Activated naive CD8-positive, alpha-beta T cell treated with anti-CD3 and anti-CD28 coated beads for 36 hours (primary cell): ENCODE measurements at places on chromosomes 6 and 20. TPM values are rescaled to one million over a fixed set of nuclear protein-coding genes. Genes with fewer than 3 reads are reported as not detected.

Gene RAD21L1
- not detected for total RNA-seq

GRCh38 chr6:127879685-127880084 is 21.2 kb downstream of the THEMIS start:
- peak; percentile 81 for DNase-seq

GRCh38 chr6:52834481-52834880 is 6.1 kb downstream of the GSTA5 start:
- DNase-seq, result no peak

DNA sequence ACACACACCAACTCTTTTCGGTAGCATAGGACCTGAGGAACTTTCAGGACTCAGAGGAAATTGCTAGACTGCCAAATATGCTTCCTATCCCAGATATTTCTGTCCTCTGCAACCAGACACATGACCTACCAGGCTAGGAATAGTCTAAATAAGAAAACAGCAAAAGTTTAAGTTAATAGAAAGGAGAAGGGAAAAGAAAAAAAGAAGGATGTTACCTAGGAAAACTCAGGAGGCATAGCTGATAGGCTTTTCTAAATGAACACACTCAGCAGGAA is 74.6 kb downstream of the MAP3K5 start:
- DNase-seq, result no peak

DNA sequence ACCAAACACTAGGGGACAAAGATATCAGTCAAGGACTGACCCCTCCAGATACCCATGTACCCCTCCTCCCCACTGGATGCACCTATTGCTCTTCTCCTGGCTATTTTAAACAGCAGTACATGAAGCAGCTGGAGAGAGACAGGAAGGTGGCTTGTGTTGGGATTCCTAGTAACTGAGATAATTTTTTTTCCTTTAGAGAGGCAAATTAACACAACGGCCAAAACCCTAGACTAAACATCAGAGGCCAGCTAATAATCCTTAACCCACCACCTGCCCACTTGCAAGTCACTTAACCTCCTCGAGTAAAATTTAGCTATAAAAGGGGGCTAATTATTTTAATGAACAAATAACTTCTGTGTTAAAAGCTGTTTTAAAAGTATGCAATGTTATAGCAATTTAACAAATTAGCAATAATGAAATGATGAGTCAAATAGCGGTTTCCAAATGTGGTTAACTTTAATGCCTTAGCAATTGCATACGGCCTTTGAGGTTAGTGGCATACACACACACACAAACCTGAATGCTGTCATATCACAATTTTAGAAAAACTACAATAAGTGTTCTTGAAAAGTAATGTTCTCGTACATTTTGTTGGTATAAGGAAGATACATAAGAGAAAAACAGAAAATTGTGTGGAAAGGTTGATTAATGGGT is 151.7 kb downstream of the FRK start:
- DNase-seq, result no peak

DNA sequence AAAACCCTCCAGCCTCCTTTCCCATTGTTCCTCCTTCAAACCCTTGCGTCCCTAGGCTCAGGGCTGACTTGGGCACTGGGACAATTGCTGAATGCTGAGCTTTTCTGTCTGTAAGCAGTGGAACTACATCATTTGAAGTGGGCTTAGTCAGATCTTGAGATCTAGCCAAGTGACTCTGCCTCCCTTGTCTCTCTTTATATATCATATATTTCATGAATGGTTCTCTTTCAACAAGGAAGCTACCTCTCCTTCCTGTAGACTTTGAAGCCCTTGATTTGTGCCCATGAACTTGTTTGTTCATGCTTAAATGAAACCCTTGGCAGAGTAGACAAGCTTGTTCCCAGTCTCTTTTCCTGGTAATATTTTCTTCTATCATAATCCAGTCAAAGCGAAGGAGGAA is 60.0 kb upstream of the KIF13A start:
- no peak for DNase-seq

DNA sequence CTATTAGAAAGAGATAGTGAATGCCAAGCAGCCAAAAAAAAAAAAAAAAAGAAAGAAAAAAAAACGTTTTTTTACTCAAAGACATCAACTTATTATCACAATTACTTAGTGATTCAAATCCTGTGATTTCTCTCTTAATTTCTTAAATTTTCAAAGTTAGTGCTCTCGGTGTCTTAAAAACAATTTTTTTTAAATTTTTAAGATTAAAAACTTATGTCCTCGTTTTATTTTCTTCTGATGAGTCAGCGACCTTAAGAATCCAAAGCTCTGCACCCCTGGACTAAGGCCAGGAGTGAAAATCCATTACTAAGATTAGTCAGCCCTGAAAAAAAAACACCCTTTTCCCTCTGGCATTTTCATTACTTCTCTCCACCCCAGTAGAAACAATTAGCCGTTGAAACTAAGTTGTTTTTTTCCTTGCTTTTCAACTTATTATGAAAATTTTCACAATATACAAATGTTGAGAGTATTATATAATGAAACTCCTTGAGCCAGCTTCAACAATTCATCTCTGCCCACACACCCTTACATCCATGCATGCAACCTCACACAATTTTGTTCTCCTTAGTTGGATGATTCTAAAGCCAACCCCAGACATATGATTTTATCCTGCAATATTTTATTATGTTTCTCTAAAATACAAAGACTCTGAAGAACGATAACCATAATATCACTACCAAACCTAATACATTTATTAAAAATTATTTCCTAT is 85.6 kb upstream of the CARMIL1 start:
- DNase-seq, result no peak

Gene POPDC3
- total RNA-seq, result not detected

Gene FRK
- total RNA-seq, result 0.06 TPM

Gene GPR63
- 0.85 TPM for total RNA-seq

GRCh38 chr20:33687370-33687915 is 1.3 kb upstream of the E2F1 start:
- no peak for DNase-seq

Gene ZKSCAN4
- 5.0 TPM for total RNA-seq

DNA sequence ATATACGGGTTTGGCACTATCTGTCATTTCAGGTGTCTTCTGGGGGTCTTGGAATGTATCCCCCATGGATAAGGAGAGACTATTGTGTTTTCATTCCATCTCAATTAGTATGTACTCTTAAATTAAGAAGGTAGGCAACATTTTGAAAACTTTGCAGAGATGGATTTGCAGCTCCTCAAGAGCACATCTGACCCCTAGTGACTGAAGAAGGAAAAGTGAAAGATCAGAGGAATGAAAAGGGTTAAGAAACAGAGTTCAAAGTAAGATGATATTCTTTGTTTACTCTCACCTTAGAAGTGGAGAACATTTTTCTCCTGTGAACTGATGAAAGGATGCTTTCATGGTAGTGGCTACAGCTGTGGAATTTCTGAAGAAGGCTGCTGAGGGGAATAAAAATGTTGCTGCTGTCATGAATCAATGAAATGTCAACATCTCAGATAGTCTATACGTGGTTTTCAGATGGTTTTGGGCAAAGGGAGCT is 41.5 kb downstream of the SH3BGRL2 start:
- no peak for DNase-seq

DNA sequence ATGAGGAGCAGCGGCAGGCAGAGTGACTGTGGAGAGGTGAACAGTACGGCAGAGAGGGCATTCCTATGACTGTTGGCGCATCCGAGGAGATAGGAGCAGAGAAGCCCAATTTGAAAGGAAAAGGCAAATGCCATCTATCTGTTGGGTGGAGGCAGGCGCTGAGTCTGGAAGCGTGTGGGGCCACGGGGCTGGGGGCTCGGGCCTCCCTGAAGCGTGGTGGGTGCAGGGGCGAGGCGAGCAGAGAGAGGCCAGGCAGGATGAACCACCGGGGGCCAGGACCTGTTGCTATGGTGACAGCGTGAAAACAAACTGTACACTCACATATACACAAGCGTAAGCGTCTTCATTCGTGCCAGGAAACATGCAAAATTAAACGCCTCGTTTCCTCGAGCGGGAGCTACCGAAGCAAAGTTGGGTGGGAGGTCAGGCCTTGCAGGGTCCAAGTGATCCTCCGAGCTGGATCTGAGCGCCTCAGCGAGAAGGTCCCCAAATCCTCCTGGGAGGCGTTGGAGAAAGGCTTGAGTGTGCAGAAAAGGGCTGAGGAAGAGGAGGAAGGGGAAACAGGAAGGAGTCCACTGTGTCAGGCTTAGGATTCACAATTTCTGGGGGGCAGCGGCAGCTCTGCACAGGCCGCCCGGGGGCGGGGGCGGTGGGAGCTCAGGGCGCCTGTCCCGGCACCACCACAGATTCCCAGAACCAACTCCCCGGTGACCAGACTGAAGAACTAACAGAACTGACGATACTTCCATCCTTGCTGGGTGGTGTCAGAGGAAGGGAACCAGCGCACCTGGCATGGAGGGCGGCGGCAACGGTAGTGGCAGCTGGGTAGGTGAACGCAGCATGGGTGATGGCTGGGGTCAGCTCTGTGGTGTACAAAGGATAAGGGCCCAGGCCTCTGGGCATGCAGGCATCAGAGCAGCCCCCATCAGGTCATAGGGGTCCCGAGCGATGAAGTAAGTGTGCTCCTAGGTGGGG is 68.2 kb downstream of the KHDC1L start:
- DNase-seq, result no peak

- DNase-seq, result no peak
These were observed 241.2 kb downstream of the FRK start for GRCh38 chr6:115819506-115819905.
